Panc1 (cell line): ENCODE measurements at places on chromosomes 16 and 17.

GRCh38 chr17:4759776-4760236 is 11.9 kb upstream of the TM4SF5 start:
- no peak for DNase-seq

DNA sequence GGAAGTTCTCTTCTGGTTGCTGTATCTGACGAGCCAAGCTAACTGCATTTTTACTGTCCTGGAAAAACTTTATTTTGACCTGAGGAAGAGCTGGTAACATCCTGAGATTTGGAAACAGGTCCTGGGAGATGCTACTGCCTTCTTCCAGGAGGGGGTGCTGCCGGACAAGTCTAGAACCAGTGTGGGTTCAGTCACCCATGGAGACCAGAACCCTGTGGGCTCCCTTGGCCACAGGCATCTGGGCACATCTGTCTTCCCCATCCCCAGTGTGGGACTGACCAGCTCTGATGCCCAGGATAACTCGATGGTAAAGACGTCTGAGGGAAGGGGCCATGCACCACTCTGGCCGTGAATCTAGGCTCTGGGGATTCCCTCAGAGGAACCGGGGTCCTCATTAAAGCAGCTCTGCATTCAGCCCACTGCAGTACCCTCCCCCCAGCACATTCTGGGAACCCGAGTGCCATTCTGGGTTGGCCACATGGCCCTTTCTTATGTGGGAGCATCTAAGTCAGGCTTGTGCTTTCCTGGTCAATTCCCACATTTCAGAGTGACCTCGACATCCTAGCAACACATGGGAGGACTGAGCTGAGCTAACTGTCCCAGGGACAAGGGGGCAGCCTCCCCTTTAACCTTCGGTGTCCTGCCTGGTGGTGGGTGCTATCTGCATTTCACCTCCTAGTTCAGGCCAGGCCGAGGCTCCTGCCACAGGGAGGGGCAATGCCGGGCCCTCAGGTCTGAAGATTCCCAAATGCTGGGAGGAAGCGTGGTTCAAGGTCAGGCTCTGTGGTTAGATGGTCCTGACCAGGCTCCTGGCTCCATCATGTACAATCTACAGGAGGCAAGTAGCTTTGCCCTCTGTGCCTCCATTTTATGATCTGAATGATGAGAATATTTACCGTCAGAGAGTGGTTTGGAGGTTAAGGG is 6.4 kb downstream of the C16orf86 start:
- peak; percentile 48 for DNase-seq

GRCh38 chr16:24685539-24686432 is 43.7 kb upstream of the TNRC6A start:
- DNase-seq: no peak

DNA sequence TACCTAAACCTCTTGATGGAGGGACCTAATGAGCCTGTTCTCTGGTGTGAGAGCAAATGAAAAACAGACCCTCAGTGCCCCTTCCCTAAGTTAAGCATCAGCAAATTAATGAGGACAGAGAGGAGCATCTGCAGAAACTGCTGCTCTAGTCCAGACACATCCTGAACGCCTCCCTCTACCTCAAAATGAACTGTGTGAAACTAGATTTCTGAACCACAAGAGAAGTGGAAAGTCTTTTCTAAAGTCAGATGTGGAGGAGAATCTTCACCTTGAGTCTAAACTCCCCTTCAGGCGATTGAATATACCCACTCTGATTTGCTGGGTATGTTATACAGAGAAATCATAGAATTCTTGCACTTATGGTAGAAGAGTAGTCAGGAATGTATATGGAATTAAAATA is 104.4 kb upstream of the AMZ2 start:
- no peak for DNase-seq

DNA sequence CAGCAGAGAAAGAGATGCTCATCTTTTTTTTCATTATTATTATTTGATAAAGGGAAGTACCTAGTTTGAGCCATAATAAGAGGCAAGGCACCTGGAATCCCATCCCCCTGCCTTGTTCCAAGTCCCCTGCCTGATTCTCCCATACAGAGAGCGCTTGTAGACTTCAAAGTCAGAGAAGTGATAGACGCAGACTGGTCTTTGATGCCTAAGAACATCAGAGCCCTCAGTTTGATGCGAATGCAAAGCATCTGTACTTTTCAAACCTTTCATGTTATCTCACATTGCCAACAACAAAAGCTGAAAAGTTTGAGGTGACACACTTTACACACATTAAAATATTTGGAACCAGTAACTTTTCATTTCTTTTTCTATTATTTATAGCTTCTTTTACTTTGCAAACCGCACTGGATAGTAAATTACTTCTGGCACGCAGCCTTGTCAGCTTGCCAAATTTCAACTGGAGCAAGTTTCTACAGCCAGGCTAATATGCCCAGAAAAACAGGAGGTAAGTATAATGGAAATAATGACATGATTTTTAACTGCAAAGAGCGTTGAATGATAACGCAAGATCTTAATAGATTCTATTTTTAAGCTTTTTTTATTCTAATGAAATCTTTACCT is 5.9 kb upstream of the UTP6 start:
- no peak for DNase-seq

- DNase-seq: no peak
Observed at GRCh38 chr17:72634621-72635020, 457.9 kb downstream of the SLC39A11 start.

DNA sequence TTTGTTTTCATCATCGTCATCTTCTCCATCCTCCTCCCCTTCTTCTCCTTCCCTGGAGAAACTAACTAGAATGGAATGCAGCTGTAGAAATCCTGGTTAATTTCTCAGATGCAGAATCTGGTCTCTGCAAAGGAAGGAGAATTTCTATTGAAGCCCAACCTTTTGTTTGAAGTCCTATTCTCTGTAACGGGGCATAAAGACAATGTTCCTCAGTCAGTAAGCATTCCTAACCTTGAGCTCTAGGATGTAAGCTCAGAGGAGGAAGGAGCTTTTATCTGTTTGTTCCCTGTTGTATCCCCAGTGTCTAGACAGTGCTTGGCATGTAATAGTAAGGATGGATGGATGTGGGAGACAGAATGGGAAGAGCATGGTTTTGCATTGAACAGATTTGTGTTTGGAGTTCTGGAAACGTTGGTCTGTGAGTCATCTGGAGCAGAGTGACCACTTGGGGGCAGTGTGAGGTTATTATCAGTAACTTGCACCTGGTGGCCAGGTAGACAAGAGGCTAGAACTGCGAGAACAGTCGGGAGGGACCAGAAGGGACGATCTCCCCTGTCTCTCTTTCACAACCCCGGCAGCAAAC is 363.7 kb downstream of the SNX29 start:
- DNase-seq: no peak

GRCh38 chr16:89444728-89445127 is 45.6 kb downstream of the ANKRD11 start:
- DNase-seq: no peak

DNA sequence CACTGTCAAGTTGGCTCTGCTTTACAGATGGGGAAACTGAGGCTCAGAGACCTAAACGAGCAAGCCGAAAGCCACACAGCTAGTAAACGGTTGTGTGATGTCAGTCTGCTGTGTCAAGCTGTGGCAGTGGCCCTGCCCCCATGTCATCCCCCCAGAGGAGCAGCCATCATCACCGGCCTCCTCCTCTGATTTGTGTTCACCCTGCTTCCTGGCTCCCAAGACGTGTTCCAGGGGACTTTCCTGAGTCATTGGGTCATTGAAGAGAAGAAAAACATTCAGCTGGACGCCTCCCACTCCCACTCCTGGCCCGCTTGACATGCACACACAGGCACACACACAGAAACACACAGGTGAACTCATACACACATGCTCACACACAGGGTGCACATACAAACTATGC is 54.0 kb upstream of the CIBAR2 start:
- no peak for DNase-seq

DNA sequence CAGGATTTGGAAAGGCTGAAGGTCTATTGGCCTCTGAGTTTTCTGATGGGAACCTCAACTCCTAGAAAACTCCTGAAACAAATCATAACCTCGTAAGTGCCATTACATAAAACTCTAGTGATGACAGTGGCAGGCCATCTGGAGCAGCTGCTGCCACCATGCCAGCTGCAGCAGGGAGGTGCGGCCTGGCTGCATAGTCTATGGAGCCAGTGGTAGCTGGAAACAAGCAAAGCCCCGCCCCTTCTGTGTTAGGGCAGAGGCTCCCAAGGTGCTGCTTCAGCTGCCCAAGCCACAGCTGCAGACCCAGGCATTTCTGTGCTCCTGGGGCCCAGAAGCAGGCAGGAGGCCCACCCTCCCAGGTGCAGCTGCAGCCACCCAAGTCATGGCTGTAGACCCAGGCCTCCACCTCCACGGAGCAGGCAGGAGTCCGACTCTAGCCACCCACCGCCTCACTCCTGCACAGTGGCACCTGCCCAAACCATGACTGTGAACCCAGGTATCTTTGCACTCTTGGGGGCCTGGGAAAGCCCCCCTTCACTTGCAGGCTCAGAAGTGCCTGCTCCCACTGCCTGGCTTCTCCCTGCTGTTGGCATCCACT is 254.1 kb upstream of the KCNJ16 start:
- DNase-seq: no peak

- DNase-seq: no peak
Observed at GRCh38 chr17:65013613-65014391, 42.7 kb downstream of the GNA13 start.

GRCh38 chr16:30526137-30526822 is at the start of gene ZNF768:
TSS of gene ZNF768 (minus strand) at chr16:30526566. CDS start at chr16:30526413, 153 bp downstream.
- no peak for DNase-seq

GRCh38 chr17:35942588-35943186 is 826 bp downstream of the LYZL6 start:
- DNase-seq: no peak

- no peak for DNase-seq
Observed at GRCh38 chr17:57275071-57275764, 18.9 kb downstream of the MSI2 start.

GRCh38 chr16:54942353-54942943 is 11.8 kb downstream of the IRX5 start:
- DNase-seq: no peak

DNA sequence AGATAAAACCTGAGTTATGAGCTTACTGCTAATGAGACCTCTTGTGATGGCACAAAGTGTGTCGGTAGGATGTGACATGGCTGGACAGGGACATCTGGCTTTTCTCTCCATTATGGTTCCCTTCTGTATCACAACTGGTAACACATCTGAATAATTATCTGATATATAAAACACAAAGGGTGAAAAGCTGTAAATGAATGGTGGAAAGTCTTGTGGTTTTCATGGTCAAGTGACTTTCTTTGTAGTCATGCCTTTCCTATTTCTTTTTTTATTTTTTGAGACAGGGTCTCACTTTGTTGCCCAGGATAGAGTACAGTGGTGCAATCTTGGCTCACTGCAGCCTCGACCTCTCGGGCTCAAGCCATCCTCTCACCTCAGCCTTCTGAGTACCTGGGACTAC is 35.3 kb upstream of the ZFHX3 start:
- DNase-seq: no peak

- no peak for DNase-seq
Observed at GRCh38 chr16:88778271-88778525, 6.8 kb downstream of the PIEZO1 start.

DNA sequence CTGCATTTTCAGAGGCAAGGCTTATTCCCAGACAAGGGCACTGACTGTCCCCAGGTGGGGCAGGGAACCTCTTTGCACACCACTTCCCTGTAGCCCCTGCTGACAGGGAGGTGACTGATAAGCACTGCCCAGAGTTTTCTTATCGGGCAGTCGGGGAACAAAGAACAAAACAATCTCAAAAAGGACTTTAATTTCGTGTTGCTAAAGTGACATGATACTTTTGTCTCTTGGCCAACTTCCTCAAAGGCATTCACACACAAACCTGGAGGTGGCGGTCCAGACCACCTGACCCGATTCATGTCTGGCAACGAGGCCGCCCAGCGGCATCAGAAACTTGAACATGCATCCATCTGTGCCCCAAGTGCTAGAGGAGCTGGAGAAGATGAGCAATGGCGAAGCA is 28.9 kb downstream of the ZDHHC7 start:
- no peak for DNase-seq

- no peak for DNase-seq
Observed at GRCh38 chr16:82995286-82995923, 368.6 kb downstream of the CDH13 start.

DNA sequence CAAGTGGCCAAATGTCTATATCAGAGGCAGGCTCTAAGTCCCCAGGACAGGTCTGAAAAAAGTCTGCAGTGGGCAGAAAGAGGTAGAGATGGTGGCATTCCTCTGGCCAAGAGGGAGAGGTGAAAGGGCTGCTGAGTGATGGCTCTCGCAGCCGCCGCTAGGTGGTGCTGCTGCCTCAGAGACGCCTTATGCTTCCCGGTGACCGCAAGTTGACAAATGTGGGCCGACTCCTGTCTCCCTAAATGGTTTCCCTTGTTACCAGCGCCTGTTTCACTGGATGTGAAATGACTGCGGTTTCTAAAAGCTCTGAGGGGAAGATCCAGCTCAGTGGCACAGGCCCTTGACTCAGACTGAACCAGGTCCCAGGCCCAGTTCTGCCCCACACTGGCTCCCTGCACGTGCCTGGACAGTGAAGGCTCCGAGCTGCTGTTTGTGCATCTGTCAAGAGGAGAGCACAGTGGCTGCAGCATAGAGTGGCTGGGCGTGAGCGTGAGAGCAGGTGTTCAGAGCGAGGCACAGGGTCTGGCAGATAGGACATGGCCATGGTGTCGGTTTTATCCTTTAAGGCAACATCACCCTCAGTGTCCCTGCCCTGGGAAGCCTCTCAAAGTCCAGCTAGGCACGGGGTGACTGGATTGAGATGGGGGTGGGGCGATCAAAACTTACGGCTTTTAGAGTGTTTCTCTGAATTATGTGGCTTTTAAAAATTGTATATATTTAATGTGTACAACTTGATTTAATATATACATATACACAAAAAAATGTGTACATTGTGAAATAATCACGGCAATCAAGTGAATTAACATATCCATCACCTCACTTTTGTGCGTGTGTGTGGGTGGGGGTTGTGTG is 19.9 kb downstream of the CLEC16A start:
- DNase-seq: no peak

- no peak for DNase-seq
Observed at GRCh38 chr16:57146735-57147134, 39.1 kb downstream of the PSME3IP1 start.

DNA sequence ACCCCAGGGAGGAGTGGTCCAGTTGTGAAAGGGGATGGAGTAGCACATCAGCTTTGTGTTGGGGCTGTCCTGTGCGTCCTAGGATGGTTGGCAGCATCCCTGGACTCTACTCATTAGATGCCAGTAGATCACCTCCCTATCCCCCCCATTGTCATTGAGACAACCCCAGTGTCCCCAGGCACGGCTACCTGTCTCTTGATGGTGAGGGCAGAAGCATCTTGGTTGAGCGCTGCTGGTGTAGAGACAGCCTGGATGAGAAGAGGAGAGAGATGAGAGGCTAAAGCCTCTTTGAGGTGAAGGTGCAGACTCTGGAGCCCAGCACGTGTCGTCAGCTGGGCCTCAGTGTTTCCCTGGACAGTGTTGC is 55.4 kb downstream of the TNFRSF13B start:
- no peak for DNase-seq

- DNase-seq: no peak
Observed at GRCh38 chr16:2056681-2057407, 9.1 kb downstream of the TSC2 start.
